ENCODE measurements at places on chromosomes 2 and 18. TPM values are rescaled to one million over a fixed set of nuclear protein-coding genes. Genes with fewer than 3 reads are reported as not detected.

Gene BUB1
- 57.7 TPM for total RNA-seq

DNA sequence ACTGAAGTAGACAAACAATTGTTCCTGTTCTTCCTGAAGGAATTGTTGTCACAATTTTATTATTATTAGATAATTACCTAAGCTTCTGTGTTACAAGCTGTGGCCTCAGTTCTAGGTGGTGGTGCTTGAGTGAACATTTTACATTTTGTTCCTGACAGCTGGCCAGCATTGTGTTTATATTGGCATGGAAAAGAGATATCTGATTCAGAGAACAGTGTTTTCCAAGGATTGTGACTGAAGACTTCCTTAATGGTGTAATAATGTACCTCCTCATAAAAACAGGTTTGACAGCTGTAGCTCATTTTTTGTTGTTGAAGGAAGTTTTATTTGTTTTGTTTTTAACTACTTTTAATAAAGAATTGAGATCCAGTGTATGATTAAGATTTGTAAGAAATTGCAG lies 95.2 kb downstream of the EPB41L5 start:
- DNase-seq: peak; percentile 12

DNA sequence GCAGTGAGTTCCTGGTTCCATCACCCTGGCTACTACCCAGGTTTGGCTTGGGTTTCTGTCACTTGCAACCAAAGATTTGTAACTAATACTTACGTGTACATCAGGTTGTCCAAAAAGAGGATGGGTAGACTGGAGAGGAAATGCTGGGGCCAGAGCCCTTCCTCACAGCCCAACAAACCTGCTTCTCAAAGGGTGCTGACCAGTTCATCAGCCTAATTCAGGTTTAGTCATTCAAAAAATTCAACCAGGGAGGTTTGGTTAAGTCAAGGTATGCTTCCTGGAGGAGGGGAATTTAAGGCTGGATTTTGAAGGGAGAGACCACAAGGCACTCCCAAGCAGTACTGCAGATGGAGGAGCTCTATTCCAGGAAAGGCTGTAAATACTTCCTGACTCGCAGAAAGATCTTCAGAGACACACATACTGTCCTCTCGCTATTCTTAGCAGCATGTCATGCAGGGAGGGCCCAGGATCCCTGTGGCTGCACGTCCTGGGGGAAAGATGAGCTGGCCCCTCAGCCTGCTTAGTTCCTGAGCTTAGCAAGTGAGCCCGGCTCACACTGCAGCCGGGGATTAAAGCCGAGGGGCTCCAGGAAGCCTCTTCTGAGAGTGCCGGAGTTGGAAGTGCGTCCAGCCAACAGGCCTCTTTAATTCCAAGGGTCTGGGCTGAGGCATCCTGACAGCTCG lies 40.0 kb upstream of the BIN1 start:
- no peak for DNase-seq

- DNase-seq: no peak
These were observed 225.3 kb upstream of the VWC2L start for GRCh38 chr2:214185546-214185945.

DNA sequence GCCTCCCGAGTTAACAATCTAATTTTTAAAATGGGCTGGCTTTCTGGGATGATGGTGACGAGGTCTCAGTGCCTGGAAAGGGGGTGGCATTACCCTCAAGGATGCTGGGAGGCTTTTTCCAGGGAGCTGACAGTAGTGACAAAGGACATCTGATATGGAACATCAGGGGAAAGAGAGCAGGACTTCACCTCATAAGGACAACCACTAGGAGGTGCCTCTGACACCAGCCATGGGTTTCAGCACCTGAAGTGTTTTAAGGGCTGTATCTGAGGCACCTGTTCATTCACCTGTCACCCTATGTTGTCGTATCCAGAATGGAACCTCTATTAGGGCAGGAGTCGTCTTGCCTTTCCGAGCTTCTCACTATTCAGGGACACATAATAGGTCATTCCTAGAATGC lies 10.8 kb downstream of the IL36B start:
- no peak for DNase-seq

Gene MGAT4A
- 5.2 TPM for total RNA-seq

- DNase-seq: peak; percentile 87
These were observed 33.2 kb upstream of the YES1 start for GRCh38 chr18:845152-845819.

Gene XPO1
- total RNA-seq: 122 TPM
